ENCODE measurements at places on chromosomes 5 and 9.

DNA sequence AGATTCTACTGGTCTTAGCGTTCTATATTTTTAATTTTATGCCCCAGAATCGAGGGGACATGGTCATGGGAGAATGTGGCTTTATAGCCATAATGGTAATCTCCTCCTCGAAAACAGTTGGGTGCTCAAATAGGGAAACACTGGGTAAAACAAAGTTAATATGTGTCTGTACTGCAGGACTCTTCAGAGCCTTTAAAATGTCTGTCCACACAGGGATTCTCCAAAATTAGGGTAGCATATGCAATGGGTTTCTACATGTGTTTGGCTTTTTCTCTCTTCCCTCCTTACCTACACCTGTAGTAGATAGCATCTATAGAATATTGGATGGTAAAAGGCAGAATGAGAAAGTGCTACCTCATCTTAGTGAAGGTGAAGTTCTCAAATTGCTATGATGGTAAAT, 130.0 kb upstream of the NR3C1 start:
- DNase-seq, result no peak

DNA sequence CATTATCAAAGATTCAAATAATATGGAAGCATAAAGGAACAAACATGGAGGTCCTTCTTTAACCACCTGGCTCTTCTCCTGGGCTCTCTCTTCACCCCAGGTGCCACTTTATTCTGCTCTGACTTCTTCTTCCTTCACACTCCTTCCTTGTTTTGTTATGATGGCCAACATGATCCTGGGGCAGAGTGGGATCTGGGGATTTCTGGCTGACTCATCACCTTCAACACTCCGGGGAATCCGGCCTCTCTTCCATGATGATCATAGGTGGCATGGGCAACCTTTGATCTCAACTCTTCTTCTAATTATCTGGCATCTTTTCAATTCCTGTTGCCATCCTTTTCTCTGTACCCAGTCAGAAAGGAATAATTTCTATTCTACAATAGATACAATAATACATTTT, 62.1 kb upstream of the TRPC7 start:
- no peak for DNase-seq

DNA sequence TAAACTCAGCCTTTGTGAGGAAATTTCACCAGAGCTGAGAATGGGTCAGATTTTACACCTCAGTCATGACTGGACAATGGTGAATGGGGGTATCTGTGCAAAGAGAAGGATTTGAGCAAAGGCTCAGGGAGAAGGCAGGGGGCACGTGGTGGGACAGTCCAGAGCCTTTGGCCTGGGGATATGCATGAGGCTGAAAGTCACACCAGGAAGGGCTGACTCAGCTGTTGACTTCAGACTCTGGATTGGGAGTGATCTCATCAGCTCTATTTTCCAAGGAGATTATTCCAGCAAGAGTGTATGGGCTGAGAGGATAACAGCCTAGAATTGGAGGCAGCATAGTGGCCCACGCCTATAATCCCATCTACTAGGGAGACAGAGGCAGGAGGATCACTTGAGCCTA, 53.6 kb downstream of the SAXO1 start:
- DNase-seq, result no peak

DNA sequence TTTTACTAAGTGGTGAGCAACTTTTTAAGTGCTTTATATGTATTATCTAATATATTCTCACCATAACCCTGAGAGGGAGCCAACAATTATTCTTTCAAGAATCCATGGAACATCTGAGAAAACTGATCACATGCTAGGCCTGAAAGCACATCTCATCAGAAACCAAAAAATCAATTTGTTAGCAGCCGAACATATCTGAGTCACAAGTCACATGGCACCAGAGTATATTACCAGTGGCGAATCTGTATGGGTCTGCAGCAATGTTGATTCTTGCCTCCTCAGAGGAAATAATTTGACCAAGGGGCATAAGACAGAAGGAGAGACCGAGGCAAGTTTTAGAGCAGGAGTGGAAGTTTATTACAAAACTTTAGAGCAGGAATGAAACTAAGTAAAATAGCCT, 25.3 kb upstream of the SIL1 start:
- no peak for DNase-seq

- DNase-seq, result no peak
Observed at GRCh38 chr5:133052317-133053175, 733 bp downstream of the HSPA4 start.

- no peak for DNase-seq
Observed at GRCh38 chr5:3139499-3139931, 388.0 kb upstream of the IRX2 start.

DNA sequence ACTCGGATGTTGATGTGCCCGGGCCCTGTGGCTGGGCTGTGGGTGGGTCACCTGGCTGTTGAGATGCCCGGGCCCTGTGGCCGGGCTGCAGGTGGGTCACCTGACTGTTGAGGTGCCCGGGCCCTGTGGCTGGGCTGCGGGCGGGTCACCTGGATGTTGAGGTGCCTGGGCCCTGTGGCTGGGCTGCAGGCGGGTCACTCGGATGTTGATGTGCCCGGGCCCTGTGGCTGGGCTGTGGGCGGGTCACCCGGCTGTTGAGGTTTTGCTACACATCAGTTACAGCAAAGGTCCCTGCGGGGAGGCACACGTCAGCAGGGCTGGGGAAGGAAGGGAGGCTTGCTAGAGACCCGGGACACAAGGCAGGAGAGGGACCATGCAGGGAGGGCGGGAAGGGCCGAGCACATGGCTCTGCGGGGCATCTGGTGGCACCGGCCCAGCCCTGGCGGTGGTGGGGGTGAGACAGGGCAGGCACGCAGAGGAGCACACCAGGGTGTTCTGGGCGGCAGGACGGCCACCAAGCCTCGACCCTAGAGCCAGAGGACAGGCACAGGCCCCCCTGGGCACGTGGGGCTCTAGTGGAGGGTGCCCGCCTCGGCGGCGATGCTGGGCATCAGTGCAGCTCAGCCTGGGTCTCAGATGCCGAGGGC, 35.4 kb downstream of the PNPLA7 start:
- DNase-seq, result no peak

- DNase-seq, result no peak
Observed at GRCh38 chr9:134569626-134570025, 72.0 kb upstream of the COL5A1 start.

- DNase-seq, result no peak
Observed at GRCh38 chr5:123125962-123126732, 37.1 kb downstream of the PRDM6 start.

GRCh38 chr9:135825435-135826187, 81.7 kb downstream of the CAMSAP1 start:
- DNase-seq, result no peak

DNA sequence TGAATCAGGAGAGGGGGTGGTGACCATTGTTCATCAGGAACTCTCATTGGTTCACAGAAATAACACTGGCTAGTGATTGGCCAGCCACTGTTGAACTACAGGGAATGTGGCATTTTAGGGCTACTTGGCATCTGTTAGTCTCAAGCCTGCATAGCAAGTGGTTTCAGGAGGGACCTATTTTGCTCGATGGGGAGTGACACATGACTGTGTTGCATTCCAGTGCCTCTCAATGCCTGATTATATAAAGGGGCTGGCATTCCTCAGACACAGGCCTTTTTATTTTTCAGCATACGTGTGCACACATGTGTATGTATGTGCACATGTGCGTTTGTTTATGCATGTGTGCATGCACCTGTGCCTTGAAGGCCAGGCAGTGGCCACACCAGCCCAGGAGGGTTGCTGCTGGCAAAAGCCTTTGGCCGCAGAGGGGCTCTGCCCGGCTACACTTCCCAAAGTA, 23.2 kb downstream of the FGD3 start:
- DNase-seq, result no peak

DNA sequence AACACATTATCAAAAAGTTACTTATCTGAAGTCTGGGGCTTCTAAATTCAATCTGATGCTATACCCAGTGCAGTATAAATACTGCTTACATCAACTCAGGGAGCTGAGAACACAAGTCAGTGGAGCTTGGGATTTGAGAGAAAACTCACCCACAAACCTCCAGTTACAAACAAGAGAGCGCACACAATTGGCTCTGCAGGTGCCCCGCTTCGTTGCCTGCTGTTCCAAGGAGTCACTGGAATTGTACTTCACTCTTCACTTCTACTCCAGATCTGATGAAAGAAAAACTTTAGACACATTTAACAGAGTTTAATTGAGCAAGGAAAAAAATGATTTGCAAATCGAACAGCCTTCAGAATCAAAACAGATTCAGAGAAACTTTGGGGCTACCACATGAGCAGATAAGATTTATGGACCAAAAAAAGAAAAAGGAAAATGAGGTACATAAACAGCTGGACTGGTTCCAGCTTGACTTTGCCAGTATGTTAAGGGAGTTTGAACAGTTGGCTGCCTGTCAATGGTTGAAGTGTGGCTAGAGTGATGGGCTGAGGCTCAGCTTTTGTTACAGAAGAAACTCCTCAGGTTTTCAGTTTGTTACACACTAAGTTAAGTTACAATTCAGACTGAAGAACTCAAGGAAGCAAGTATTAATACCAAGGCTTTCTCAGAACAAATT, 156.6 kb downstream of the AOPEP start:
- no peak for DNase-seq

- DNase-seq, result no peak
Observed at GRCh38 chr9:104073098-104073769, 20.9 kb upstream of the SMC2 start.

GRCh38 chr9:75105841-75106240, 17.5 kb downstream of the OSTF1 start:
- DNase-seq, result no peak

GRCh38 chr9:109403766-109404320, 83.0 kb upstream of the EPB41L4B start:
- no peak for DNase-seq

DNA sequence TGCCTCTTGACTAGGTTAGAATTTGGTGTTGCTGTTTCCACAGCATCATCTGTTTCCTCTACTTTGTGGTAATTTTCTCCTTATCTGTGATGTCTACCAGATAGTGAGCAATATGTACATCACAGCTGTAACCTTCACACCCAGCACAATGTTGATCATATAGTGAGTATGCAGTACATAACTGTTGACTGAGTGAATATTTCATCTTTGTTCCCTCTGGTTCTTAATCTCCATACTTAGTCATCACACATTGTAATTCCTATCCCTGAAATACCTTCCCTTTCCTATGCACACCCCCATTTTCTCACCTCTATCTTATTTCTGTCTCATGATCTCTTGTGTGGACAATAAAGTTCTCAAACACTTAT, 115.9 kb downstream of the KIF4B start:
- no peak for DNase-seq

DNA sequence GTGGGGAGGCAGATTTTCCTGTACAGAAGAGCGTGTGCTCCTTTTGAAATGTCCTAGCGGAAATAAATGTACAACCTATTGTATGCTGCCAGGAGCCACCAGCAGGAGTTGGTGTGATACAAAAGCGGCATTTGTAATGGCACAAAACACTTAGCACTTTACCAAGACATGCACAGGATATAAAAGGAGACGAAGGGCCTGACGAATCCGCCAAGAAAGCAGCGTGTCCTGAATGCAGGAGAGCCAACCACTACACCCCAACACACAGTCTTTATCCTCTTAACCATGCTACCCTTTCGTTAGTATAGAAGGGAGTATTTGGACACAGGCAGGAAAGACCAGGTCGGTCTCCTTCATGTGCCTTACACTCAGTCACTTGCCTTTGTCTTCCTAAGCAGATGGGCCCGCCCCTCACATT, 218.1 kb downstream of the TRIM32 start:
- no peak for DNase-seq

- no peak for DNase-seq
Observed at GRCh38 chr9:104232781-104233341, 138.8 kb downstream of the SMC2 start.

- DNase-seq, result no peak
Observed at GRCh38 chr9:114209151-114209550, 53.8 kb downstream of the COL27A1 start.

DNA sequence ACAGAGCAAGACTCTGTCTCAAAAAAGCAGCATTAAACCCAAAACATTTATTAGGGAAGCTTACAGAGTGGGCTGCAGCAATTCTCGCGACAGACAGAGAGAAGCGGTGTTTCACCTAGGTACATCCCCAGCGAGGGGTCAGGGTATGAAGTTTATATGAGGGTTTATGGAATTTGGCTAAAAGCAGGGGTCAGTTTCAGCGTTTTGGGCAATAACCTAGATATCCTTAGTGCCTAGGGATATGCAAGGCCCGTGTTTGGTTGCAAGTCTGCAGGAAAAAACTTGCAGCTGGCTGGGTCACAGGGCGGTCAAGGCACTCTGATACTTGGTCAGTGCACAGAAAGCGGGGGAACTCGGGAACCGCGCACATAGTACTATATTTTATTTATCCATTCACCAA, 649 bp upstream of the GLE1 start:
- no peak for DNase-seq

DNA sequence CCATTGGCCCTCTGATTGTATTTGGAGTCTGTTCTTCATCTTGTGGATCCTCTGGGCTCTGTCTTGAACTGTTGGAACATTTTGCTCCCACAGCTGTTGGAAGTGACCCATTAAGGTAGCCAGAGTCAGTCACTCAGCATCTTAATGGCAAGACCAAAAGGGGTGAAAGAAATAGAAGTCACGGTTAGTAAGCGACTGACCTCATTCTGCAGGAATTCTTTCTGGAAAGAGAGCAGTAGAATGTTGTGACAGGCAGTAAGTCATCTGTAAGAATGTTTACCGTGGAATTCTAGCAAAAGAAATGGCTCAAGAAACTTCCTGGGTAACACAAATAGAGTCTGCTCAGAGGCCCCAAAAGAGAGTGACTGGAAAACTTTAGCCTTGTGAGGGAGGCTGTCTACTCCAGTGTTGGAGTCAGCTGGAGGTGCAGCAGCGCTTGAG, 28.6 kb upstream of the TNC start:
- peak; percentile 90 for DNase-seq

DNA sequence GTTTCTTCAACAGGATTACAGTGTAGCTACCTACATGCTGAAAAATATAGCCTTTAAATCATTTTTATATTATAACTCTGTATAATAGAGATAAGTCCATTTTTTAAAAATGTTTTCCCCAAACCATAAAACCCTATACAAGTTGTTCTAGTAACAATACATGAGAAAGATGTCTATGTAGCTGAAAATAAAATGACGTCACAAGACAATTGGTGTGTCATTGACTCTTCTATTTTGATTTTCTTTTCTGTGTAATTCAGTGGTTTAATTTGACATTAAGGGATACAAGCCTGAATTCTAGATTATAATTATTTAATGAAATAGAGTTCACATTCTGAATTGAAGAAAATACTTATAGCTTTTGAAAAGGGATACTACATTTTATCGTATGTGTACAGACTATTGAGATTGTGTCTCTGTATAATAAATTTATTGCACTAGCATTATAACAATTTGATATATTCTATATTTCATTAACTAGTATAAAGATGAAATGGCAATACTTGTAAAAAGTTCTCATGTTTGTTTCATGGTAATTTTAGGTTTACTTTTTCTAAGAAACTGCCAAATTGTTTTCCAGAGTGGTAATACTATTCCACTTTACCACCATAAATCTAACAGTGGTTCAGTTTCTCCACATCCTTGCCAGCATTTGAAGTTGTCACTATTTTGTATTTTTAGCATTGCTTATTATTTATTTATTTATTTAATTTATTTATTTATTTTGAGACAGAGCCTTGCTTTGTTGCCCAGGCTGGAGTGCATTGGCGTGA, 18.7 kb downstream of the ANXA1 start:
- DNase-seq, result no peak
